ENCODE measurements at places on chromosomes 7 and 10. TPM values are rescaled to one million over a fixed set of nuclear protein-coding genes. Genes with fewer than 3 reads are reported as not detected.

PRXL2A gene
- 1.4 TPM for total RNA-seq

GRCh38 chr7:116231949-116232348 lies 21.6 kb downstream of the TES start:
- DNase-seq: no peak

DNA sequence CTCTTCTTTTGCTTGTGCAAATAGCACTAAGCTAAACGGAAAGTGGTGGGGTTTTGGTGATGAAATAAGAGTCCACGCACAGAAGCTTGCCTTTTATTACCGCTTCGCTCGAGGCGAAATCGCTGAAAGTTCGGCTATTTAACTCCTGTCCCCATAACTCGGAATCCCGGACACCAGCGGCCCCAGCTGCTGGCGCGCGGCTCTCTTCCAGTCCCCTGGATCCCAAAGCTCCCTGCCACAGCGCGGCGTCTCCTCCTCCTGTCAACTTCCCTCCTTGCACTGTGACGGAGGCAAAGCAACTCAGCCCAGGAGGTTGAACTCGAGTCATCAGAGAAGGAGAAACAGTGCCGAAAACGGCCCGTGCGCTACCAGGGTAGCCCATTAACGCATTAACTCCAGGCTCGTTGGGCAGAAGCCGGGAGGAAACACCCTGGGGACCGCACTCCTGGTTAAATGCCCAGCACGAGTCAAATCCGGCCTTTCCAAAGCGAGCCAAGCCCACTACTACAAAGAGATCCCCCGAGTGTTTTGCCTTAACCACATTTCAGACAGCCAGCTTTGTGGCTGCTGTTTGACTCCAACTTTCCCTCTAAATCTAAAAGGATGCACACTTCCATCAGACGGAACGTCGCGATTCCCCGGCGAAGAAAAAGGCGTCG lies 1.3 kb downstream of the SEMA3D start:
- peak; percentile 35 for DNase-seq

SPACDR gene
- 0.56 TPM for total RNA-seq

GRCh38 chr10:121735263-121735662 lies 137.0 kb upstream of the FGFR2 start:
- no peak for DNase-seq

- peak; percentile 19 for DNase-seq
Measured at GRCh38 chr10:11595395-11595692, 16.1 kb downstream of the USP6NL start.

DNA sequence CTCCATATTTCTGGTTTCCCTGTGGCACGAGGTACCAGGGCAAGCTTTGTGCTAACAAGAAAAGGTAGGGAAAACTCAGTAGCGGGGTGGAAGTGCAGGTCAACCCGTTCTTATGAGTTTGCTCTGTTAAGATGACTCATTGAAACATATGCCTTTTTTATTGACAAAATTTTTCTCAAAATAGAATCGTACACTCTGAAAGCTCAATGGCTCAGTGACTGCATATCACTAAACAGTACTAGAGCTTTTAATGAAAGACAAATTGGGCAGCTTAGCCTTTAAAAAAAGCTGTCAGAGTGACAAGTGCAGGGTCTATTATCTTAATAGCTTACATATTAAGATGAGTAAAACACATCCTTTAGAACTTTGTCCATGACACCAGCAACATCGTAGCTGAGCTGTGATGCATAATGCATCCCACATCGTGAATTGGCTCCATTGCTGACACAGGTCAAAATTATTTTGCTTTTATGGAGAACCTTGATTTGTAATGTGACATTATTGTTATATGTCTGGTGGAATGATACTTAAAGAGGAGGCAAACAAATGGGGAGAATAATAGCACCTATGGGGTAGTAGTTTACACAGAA lies 264.4 kb downstream of the ETV1 start:
- DNase-seq: no peak

GRCh38 chr10:24346877-24347519 lies 138.1 kb downstream of the KIAA1217 start:
- no peak for DNase-seq

ARL4A gene
- 66.5 TPM for total RNA-seq

- DNase-seq: no peak
Measured at GRCh38 chr10:93408783-93409182, 73.4 kb downstream of the MYOF start.

GNGT1 gene
- total RNA-seq: not detected

BLNK gene
- total RNA-seq: not detected

DNA sequence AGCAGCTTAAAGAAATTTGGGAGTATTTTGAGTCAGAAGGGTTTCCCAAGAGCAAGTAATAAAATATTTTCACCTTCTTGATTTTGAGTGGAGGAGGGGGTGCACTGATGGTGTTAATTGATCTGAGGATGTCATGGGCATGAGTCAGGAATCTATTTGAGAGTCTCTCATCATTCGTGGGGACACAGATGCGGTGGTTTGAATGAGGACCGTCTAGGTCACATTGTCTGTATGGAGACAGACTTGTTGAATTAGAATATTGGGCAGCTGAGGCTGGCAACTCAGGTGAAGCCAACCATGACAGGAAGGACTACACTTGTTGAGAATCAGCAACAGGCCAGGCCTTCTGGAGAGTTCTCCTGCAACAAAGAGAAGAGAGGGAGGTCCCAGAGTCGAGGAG lies 127.0 kb downstream of the INSYN2A start:
- no peak for DNase-seq

POR gene
- total RNA-seq: 23.3 TPM

AKR1B15 gene
- not detected for total RNA-seq

DNA sequence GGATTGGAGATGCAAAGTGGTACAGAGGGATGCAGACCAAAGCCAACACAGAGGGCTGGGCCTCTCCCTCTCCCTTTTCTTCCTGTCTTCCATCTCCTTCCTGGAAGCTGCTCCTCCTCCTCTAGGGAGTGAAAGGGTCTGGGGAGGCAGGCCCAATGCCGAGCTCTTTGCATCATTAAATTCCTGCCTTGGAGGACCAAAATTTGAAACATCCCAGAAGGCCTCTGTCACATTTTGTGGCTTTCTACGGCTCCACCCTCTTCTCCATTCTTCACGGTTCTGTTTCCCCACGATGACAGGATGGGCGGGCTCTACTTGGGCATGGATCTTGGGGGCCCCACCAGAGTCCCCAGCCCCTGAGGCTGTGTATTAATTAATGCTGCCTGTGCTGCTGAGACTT lies 76.4 kb downstream of the NEURL1 start:
- DNase-seq: no peak

DNA sequence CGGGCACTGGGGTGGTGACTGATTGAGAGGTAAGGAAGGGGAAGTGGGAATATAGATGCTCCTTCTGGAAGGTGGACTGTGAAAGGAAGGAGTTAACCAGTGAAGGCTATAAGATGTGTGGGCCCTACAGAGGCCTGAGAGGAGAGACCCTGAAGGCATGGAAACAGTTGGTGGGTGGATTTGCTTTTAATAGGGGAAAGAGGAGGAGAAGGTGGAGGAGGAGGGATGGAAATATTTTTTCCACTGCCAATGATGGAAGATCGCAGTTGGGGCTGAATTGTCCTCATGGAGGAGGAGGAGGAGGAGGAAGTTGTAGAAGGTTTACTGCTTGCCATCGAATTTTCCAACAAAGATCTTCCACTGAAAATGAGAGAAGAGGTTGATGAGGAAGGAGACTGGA lies 80.3 kb downstream of the KIAA1217 start:
- no peak for DNase-seq

DNA sequence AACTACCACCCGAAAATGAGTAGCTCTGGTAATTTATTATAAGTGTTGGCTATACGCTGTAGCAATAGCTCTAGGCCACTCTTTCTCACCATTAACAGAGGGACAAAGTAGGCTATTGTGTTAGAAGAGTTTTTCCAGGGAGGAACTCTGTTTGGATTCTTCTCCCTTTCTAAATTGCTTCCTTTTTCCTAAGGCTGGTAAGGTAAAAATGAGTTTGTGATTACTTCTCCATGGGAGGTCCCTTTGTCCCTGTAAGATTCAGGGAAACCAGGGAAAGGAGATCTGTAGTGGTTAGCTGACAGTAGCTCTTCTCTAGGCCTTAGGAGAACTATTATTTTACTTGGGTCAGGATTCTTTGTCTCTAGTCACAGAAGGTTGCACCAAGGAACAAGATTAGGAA lies 23.2 kb upstream of the SEMA3E start:
- DNase-seq: no peak

DNA sequence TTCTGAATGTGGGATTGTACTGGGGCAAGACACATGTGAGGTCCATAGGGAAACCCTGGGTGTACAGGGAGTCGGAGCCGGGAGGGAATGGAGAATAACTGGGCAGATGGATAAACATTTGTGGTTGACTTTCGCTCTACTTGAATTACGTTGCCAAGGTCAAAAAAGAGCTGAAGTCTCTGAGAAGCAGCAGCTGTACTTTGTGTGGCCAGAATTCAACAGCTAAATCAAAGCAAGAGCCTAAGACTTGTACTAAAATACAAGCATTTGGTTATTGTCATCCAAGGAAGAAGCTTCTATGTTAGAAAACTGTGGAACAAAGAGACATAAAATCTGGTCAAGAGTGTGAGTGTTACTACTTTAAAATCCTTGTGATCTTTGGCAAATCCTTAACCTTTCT lies 457.2 kb downstream of the ARL4A start:
- no peak for DNase-seq

FAM25A gene
- total RNA-seq: 12.0 TPM

- DNase-seq: no peak
Measured at GRCh38 chr7:18715988-18716387, 220.4 kb downstream of the HDAC9 start.

GRCh38 chr7:43700059-43700501 lies 29.2 kb downstream of the COA1 start:
- no peak for DNase-seq

SLC13A1 gene
- not detected for total RNA-seq

NUTM2D gene
- 0.17 TPM for total RNA-seq

DNA sequence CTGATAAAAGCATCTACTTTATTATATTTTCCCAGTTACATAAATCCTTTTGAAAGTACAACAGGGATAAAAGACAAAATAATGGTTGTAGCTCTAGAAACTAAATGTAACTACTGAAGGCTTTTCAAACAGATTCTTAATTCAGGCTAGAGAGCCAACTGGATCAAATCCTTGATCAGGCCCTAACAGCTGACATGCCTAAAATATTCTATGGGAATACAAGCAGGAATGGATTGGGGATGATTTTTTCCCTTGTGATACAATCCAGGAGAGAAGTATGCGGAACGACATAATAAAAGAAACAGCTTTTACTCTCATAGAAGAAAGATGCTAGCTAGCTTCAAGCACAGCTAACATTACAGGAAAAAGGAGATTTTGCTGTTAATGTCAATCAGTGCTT lies 49.0 kb downstream of the NT5C2 start:
- DNase-seq: no peak

GRCh38 chr10:103492655-103493261 lies 747 bp upstream of the NEURL1 start:
- DNase-seq: no peak

DNA sequence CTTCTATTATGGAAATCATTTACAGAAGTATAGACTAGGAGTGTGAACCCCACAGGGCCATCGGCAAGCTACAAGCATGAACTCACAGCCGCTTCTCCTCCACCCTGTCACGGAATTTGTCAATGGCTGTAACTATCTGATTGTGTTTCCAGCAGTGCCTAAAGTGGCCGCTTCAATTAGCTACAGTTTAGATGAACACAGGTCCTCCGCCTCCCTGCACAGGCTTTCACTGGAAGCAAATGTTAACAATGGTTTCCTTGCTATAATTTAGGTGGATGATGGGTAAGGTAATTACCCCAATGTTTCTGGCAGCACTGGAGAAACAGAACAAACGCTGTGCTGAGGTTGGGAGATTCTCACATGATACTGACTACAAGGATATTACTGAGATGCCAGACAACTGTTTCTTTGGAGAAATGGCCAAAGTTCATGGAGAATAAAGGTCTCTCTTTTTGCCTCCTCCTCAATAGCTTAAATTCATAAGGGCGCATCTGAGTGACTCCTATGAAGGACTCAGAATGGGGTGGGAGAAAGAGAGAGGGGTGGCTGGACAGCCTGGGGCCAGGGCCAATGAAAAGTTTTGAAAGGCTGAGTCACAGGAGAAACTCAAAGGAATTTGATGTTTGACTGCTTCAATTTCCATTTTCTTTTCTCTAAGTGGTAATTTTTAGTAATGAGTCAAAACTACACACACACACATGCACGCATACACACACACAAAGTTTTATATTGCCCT lies 78.9 kb downstream of the SVIL start:
- peak; percentile 43 for DNase-seq

GRCh38 chr7:34157137-34157536 lies 251.8 kb downstream of the BMPER start:
- DNase-seq: no peak

GRCh38 chr7:16301291-16301690 lies 120.0 kb downstream of the CRPPA start:
- no peak for DNase-seq

- DNase-seq: no peak
Measured at GRCh38 chr7:132242192-132242812, 334.0 kb downstream of the PLXNA4 start.

Measured in MG63 (cell line).